ENCODE measurements at places on chromosomes 2 and 18.
A peak's percentile ranks its signal among the peaks of the same experiment; 100 is the strongest.

- no peak for DNase-seq
Observed at GRCh38 chr2:88248280-88248828, 78.2 kb downstream of the THNSL2 start.

DNA sequence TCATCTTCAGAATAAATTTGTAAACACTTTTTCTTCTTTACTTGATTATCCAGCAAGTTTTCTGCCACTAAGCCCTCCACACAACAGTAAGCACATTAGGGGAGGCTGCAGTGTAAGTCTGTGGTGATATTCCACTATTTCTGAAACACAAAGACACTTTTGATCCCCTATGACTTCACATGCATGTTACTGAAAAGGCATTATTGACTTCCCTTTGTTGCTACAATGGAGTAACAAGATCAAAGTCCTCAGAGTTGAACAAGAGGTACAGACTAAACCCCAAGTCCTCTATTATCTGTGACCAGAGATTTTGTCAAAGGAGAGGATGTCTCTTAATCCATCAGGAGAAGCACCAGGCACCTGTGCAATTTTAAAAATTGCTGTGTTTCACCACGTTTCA, 157.9 kb downstream of the CD226 start:
- no peak for DNase-seq

DNA sequence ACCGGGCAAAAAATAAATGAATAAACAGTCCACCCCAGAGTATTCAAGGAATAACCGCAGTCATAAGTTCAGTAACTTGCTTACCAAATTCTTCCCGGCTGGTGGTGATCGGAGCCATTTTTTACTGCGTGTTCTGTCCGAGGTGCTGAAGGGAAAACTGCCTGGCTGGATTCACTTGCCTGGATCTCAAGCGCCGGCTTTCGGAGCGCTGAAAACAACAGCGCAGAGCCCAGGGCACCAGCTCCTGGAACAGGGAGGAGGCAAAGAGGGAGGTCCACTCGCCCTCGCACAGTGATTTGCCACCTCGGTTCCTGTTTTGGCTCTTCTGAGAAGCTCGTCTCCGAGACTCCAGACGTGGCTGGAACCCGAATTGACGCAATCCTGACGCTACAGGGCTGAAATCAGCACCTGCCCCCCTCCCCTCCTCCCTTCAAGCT, at the start of gene SYT4:
TSS of gene SYT4 (minus strand) at position 327 of the 437 bp plus-strand sequence. CDS start at position 118, 209 bp downstream.
- no peak for DNase-seq

GRCh38 chr18:68666381-68666780, 48.5 kb downstream of the TMX3 start:
- no peak for DNase-seq

DNA sequence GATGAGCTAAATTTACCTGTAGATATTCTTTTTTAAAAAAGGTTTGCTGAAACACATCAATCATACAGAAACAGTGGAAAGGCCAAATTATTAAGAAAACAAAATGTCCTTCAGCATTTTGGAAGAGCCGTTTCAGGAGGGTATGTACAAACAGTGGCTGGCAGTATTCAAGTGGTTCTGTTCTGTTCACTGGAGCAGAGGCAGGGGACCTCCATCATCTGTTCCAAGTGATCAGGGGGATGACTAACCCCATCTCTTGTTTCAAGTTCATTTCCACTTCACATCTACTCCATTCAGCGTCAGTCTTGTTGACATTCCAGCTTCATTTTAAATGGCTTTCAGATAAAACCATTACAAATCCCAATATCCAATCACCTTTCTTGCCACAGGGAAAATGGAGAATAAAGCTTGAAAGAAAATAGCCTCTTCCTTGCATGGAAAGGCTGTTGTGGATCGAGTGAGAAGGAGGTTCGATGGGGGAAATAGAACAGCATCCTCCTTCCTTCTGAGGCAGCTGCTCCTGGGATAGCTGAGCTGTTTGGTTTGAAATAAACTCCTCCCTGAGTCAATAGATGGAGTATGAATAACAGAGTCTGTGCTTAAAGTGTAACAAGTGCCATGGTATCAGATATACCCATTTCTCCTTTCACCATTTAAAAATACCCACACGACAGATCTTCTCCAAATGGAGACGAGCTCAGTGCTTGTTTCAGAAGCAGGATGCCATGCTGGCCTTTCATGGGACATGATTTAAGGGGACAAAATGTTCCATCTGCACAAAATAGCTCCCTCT, 63.7 kb upstream of the OTOF start:
- DNase-seq, result no peak

GRCh38 chr2:121454549-121455090, 76.1 kb upstream of the RNU4ATAC start:
- no peak for DNase-seq

- no peak for DNase-seq
Observed at GRCh38 chr2:39154944-39155343, 34.1 kb upstream of the SOS1 start.

- no peak for DNase-seq
Observed at GRCh38 chr2:100803334-100803733, 16.6 kb upstream of the NPAS2 start.

DNA sequence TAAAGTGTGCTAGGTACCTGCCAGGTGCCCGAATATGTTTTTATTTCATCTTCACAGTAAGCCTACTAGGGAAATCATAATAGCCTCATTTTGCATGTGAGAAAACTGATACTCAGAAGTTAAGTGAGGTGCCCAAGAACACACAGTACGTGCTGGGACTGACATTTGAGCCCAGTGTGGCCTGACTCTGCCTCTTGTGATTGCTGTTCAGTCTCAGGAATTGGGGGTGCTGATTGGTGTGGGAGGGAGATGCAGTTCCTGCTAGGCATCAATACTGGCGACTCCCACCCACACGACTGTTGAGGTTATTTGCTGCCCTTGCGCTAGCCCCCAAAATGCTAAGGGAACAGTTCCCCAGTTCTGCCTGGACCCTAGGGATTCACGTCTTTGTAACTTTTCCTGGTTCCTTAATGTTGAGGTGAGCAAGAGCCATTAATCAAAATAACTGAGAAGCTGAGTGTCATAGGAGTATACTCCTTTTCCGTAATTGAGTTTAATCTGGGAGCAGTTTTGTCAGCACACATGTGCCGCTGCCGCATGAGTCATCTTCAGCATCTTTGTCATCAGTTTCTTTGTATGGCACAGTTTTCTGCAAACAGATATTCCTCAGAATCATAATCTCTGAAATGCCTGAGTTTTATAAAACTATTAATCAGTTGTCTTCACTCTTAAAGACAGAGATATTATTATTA, 120.7 kb downstream of the NCK2 start:
- DNase-seq, result no peak

GRCh38 chr2:231745303-231746038, 35.6 kb downstream of the PDE6D start:
- DNase-seq, result no peak

DNA sequence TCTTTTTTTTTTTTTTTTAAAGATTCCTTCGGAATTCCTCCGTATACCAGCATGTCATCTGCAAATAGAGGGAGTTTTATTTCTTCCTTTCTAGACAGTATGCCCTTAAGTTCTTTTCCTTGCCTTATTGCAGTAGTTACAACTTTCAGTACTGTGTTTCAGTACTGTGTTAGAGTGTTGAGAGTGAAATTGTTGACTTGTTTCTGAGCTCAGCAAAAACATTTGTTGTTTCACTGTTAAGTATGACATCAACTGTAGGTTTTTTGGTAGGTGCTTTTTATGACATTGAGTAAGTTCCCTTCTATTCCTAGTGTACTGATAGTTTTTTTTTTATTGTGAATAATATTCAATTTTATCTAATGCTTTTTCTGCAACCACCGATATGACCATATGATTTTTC, 43.9 kb downstream of the ACVR2A start:
- DNase-seq, result no peak

GRCh38 chr18:68847219-68847837, 49.4 kb downstream of the CCDC102B start:
- DNase-seq, result no peak

GRCh38 chr2:5587766-5588165, 104.4 kb upstream of the SOX11 start:
- DNase-seq, result no peak

- DNase-seq, result no peak
Observed at GRCh38 chr2:96197546-96198255, 10.9 kb downstream of the STARD7 start.

GRCh38 chr2:37561615-37562569, 109.5 kb downstream of the CDC42EP3 start:
- DNase-seq, result peak; percentile 68

DNA sequence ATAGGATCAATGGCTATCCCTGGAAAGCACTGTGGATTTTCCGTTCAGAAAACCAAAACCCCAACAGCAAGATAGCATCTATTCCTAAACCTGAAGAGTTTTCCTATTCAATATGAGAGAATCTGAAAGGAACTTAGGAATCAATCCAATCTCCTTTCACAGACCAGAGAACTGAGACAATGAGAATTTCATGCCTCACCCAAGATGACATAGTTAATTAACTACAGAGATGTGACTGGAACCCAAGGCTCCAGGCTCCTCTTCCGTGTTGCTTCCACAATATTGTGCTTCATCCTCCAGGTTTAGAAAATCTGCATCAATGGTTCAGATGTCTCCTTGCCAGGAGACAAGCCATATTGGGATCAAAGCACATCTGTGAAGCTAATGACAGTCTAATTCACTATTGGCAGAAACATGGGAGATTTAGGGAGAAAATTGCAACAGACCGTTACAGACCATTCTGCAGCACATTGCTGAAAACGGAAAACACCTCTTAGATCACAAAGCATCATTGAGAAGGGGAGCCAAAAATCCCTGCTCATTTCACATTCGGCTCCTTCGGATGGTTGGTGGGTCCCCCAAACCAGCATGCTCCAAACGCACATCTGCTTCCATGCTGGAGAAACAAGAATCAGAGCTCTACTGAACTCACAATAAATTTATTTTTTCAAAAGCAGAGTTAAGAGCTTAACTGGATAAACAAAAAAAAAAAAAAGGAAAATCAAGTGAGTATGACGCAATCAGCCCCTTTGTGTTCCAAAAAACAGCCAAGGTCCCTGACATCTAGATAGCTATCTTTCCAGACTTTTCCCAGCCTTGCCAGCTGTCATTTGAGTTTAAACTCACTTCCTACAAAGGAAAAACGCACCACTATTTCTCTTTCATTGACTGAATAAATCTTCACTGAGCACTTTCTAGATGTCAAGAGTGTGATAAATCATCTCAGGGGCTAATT, 290.3 kb downstream of the C1D start:
- DNase-seq, result no peak

DNA sequence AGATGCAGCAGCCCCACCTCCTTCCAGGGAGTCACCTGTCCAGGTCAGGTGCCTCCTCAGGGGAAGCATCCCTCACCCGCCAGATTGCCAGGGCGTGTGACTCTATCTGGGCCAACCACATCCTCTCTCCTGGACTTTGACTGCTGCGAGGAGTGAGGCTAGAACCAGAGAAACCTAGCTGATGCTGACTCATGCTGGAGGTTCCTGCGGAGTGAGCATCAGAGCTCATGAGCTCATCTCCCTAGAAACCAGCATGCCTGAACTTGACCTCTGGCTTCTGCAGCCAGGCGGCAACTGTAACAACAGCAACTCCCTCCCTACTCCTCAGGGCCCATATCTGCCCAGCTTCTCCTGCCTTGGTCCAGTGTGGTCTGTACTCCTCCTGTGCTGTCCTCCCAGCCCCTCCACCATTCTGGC, 28.3 kb upstream of the NT5DC4 start:
- peak; percentile 89 for DNase-seq

- no peak for DNase-seq
Observed at GRCh38 chr2:211408483-211408891, 852.1 kb downstream of the CPS1 start.

All from activated CD4-positive, alpha-beta T cell treated with anti-CD3 and anti-CD28 coated beads, Interleukin-2, Interleukin-4, amounts not matched to agents 100 ng/mL and 50 ng/mL, durations not matched to agents 16 hours and 8 hours (primary cell).